ENCODE measurements at places on chromosomes 3 and 15.

DNA sequence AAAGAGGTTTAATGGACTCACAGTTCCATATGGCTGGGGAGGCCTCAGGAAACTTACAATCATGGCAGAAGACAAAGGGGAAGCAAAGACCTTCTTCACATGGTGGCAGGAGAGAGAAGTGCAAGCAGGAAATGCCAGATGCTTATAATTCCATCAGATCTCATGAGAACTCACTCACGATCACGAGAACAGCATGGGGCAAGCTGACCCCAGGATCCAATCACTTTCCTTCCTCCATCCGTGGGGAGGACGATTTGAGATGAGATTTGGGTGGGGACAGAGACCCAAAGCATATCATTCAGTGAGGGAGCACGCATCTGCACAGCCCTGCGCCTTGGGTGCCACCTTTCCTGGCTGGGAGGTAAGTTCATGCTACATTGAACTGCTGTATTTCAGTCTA, 234.1 kb upstream of the ATP10A start:
- no peak for DNase-seq

DNA sequence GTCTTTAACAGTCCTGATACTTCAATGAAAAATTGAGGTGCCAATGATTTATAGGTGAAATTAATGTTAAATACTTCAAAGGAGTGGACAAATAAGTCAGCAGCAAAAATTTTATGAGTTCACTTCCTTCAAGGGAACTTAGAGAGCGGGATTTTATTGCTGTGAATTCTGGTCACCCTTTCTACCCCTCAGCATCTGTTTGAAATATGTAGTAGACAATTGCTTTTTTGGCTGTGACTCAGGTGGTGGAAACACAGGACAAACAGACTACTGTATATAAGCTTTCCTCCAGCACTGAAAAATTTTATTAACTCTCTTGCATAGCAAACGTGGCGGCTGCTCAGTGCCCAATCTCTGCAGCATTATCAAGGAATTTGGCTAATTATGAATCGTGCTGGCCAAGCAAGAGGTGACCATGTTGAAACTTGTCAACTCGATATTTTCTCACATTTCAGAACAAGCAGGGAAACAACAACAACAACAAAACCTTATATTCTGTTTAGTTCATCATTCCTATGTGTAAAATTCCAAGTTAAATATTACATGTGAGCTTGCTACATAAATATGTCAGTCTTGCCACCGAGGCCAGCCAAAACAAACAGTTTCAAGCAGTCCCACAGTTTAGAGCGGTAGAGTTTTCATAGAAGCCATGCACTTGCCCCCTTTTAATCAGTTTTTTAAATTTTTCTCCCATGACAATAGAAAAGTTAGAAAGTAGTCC, 420.2 kb downstream of the FOXP1 start:
- DNase-seq: peak; percentile 78

DNA sequence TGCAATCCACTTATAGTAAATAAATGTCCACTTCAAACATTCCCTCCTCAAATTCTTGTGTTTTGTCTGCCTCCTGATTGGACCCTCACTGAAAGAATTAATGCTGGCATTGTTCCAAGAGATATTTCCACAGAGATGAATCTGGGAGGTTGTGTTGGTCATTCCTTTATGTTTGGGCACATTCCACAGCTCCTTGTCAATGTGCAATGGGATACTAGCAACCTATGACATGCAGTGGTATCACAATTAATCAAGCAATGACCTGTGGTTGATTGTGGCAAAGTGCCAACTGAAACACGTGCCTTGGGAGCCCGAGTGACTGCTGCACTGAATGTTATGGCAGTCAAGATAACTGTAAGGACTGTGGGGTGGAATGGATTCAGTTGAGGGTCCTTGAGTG, 55.0 kb upstream of the SNRPN start:
- no peak for DNase-seq

DNA sequence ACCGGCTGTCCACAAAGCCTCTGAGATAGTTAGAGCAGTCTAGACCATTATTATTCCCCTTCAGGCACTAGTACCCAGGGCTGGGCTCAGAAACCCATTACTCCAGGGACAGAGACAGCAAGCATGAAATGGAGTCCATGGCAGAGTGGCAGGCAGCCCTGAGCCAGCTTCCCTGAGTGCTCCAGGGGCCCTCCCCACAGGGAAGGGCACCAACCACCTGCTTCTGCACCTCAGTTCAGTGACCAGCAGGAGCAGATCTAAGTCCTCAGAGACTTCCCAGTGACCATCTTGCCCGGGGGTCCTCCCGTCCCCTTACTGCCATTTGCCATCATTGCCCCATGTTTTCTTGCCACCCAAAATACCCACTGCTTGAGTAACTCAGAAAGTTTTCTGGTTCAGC, 62.0 kb downstream of the DAPK2 start:
- DNase-seq: no peak

- no peak for DNase-seq
These were observed 28.4 kb upstream of the SMAD3 start for GRCh38 chr15:67036775-67037555.

GRCh38 chr15:64596701-64597476, 136.5 kb downstream of the ZNF609 start:
- DNase-seq: peak; percentile 62

DNA sequence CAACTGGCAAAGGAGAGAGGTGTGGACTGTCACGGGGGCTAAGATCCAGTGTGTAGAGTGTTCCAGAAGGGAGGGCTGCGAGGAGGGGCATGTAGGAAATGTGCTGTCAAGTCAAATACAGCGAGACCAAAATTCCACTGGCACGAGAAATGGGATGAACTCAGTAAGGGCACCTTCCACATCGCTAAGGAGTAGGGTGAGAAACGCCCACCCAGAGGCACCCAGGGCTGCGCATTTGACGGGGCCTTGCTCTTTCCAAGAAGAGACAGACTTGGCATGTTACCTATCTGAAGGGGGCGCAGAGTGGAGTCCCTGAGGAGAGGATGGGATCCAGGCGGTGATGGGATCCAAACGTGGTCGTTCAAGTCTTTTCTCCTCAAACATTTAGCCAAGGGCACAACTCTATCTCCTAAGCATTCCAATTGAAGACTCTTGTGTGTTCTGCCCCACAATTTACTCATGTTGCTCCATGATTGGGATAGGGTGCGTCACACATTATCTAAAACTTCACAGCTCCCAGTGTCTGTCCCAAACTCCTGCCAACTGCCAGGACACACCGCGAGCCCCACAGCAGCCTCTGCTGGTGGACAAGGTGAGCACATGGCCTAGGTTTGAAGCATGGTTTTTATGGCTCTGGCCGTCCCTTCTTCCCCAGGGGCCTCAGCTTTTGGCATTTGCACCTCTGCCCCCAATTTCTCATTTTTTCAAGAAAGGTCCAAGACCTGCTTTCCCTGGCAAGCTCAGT, 7.6 kb downstream of the SELENOS start:
- no peak for DNase-seq

DNA sequence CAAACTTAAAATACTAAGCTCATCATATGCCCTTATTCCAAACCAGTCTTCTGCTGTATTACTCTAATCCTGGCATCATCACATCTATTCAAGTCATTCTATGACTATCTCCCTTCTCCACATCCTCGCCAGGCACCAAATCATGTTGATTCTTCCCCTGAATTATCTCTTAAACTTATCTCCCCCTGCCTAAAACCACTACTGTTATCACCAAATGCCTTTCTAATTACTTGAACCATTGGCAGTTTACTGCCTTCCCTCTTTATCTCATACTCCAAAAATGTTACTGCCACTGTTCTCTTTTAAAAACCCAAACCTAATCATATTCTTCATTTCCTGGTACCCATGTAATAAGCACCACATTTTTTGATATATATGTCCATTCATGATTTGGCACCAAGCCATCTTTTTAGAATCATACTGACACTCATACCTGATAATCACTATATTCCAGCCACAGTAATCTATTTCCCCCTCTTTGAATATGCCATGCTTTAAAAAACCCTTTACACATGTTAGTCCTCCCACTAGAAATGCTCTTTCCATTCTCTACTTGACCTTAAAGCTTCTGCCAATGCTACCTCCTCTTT, 126.8 kb downstream of the PEAK1 start:
- DNase-seq: no peak

- no peak for DNase-seq
These were observed 15.9 kb downstream of the FAIM start for GRCh38 chr3:138624518-138624917.

GRCh38 chr3:153144071-153144470, 18.0 kb upstream of the RAP2B start:
- DNase-seq: no peak

DNA sequence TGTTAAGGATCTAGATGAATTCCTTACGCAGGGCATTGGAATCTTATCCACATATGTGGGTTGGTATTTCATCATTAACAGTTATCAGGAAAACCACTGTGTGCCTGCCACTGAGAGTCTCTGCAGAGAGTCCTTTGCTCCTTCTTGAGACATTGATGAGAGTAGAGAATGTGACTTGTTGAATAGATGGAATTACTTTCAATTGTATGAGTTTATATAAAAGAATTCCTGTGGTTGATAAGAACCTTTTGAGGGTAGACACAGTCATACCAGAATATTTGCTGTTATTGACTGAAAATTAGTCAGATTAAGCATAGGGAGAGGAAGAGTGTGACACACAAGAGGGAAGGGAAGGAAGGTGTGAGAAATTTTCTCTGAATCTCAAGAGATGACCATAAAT, 30.8 kb downstream of the ARHGEF26 start:
- peak; percentile 11 for DNase-seq

- DNase-seq: peak; percentile 81
These were observed 79.6 kb downstream of the IGF2BP2 start for GRCh38 chr3:185744997-185745843.

DNA sequence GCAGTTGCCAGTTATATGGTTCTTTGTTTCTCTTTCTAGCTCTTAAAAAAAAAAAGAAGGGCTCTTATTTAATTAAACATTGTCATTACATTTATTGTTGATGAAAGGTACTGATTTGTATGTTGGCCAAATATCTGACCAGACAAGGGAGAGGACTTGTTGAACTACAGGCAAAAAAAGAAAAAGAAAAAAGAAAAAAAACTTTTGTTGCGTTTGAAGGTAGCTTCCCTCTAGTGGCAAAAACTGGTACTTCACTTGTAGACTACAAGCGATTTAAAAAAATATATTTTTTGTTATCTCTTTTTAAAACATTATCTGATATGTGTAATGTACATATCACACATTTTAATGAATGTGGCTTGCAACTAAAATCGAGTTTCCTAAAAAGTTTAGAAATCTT, 280.6 kb downstream of the ROBO2 start:
- DNase-seq: peak; percentile 22

DNA sequence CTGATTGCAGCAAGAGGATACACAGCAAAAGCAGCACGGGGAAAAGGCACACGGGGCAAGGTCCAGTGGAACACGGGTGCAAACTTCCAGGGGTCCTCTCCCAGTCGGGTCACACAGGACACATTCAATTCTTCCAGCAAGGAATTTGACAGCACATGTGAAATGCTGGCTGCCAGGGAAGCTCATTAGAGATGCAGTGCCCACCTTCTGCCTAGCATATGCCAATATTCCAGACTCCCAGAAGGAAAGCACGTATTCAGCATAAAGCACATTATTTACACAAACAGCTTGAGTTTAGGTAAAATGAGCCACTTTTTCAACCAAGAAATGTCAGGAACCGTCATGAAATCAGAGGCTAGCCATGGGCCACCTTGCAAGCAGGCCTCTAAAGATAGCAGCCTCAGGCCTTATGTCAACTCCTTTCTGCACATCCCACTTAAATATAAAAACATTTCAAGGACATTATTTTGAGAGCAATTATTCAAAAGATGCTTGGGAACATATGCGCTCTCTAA, 19.3 kb downstream of the MYO5C start:
- no peak for DNase-seq

GRCh38 chr3:38163117-38163840, 2.1 kb upstream of the OXSR1 start:
- no peak for DNase-seq

- DNase-seq: no peak
These were observed 5.2 kb upstream of the C3orf85 start for GRCh38 chr3:109131276-109131675.

DNA sequence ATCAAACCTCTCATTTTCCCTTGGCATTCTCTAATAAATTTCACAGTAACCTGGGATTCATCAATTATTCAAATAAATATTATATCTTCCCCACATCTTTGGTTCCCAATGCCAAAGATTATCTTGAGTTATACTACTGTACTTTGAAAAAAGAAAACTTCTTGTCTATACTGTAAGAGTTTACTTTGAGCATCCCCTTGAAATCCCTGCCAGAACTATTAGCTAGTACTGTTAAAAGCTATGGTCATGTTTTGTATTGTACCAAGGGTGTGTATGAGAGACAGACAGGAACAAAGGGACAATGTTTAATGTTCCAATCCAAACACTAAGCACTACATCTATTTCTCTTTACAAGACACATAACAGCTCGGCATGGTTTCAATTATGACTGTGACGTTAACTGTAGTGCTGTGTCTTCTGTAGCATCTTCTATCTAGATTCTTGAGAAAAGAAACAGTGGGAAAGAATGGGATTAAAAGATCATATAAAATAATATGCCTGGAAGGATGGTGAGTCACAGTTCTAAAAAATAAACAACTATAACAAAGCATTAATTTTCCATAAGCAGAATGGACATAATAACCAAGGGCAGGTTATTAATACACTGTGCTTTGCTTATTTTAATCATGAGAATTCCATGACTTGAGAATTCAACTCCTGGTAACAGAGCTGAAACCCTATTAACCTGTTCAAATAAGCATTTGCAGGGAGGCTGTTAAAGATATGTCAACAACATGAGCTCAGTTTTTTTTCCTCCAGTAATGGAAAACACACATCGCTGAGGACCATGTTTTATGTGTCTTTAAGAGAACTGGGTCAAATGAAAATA, 71.1 kb downstream of the ALDH1A2 start:
- DNase-seq: peak; percentile 81

GRCh38 chr15:87487484-87487883, 769.1 kb downstream of the NTRK3 start:
- DNase-seq: no peak

GRCh38 chr15:89089316-89090230, 1.3 kb downstream of the ABHD2 start:
- DNase-seq: no peak

DNA sequence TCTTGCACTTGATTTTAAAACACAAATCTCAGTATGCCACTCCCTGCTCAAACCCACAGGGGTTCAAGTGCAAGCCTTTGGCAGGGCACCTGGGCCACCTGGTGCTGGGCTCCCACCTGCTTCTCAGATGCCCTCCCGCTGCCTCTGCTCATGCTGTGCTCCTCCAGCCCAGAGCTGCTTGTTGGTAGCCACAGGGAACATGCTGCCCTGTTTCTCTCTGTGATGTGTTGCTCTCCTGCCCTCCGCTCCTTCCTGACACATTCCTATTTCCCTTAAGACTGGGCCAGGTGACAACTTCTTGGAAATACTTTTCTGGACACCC, 27.1 kb upstream of the KY start:
- DNase-seq: no peak

Data from endothelial cell of umbilical vein (primary cell).